ENCODE measurements at places on chromosomes 11 and 22.
A peak's percentile ranks its signal among the peaks of the same experiment; 100 is the strongest.

- DNase-seq = peak; percentile 97
These were observed 522 bp upstream of the UCP2 start for GRCh38 chr11:73982990-73983740.

DNA sequence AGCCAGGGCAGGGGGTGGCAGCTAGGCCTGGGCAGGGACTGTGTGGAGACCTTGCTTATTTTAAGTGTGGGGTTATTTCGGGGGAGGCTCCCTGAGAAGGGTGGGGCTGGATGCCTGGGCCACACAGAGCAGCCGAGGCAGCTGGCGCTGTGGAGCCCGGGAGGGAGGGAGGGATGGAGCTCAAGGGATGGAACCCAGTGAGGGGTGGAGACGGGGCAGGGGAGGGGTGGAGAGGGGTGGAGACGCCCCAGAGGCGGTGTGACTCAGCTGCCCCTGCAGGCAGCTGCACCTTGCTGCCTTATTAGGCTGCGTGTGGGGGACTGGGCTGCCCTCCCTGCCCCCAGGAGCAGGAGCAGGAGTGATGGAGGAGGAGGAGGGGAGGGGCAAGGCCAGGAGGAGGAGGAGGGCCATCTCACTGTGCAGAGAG, 9.8 kb upstream of the TSSC4 start:
- peak; percentile 15 for DNase-seq

DNA sequence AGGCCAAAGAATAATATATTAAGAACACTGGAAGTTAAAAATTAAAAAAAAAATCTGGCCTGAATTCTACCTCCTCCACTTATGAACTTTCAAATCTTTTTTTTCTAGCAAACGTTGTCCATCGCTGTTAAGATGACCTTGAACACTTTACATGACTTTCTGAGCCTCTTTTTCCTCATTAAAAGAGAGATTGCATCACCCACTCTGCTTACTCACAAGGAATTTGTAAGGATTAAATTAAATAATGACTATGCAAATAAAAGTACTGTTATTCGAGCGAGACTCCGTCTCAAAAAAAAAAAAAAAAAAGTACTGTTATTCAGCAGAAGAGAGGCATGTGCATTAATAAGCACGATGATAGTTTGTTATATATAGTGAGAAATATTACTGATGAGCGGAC, 285.1 kb upstream of the CCDC90B start:
- DNase-seq = no peak

DNA sequence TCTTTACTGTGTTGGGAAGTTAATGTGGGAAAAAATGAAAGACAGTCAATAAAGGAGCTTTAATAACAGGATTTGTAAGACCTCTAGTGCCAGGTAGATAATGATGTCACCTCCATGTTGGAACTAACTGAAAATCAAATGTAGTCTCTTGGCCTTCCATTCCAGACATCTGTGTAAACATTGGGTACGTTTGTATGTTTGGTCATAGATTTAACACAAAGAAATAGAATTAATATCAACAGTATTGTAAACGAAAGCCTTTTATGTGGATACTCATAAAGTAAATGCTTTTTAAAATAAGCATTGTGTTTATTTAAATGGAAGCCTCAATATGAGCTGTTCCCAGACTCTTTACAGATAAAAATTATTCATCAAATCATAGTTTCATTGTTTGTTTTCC, 605.7 kb downstream of the METTL15 start:
- DNase-seq = peak; percentile 53

GRCh38 chr11:102981324-102981910, 25.9 kb upstream of the MMP13 start:
- no peak for DNase-seq

DNA sequence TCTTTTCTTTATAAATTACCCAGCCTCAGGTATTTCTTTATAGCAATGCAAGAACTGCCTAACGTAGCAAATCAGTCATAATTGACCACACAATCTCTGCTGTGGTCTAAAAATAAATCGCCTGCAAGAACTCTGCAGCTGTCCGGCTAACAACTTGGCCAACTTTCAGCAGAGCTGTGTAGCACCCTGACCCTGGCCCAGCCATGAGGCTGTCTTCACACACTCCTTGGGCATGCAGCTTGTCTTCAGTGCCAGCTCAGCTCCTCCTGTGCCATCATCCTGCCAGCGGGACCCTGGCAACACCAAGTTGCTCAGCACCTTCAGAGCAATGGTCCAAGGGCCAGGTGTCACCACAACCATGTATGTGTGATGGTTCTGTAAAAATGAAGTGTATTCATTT, 355.6 kb downstream of the OPCML start:
- DNase-seq = no peak

GRCh38 chr11:99277281-99277680, 256.5 kb downstream of the CNTN5 start:
- peak; percentile 57 for DNase-seq

DNA sequence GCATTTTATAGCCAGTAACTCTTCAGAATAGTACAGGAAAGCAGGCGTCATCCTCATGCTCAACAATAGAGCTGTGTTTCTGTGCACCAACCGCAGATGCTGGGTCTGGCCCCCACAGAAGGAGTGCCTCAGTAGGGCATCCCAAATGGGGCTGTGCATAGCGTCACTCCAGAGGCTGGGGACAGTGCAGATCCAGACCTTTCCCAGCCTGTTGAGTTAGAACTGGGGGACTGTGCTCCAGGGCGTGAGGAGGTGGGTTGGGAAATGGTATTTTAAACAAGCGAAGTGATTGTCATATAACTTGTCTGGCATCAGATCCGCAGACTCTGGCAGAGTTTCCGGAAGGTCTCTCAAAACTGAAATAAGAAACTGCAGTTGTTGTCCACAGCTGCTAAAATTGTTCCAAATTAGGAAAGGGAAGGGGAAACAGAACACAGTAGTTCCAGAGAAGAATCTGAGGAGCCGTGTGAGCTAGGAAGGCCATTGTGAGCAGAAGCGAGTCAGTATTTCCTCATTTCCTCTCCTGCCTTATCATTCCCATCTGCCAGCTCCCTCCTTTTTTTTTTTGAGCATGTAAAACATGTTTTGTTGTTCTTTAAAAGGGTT, 52.2 kb downstream of the JAM3 start:
- DNase-seq = no peak

- no peak for DNase-seq
These were observed 435.1 kb upstream of the CCDC90B start for GRCh38 chr11:83721263-83721662.

DNA sequence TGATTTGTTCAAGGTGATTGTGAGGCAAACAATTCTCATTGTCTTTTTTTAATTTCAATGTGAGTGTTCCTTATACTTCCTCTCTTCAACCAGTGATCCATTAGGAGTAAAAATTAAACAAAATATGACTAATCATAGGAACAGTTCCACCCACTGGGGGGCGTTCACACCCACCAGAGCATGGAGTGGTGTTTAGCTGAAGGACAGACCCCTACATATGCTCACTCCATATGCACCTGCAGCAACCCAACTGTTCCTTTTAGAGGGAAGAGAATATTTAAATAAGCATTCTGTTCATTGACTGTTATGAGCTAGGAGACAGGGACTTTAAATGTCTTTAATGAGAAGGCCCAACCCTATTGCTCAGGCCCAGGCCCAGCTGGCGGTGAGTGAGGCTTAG, 78.7 kb upstream of the DRD2 start:
- DNase-seq = no peak

DNA sequence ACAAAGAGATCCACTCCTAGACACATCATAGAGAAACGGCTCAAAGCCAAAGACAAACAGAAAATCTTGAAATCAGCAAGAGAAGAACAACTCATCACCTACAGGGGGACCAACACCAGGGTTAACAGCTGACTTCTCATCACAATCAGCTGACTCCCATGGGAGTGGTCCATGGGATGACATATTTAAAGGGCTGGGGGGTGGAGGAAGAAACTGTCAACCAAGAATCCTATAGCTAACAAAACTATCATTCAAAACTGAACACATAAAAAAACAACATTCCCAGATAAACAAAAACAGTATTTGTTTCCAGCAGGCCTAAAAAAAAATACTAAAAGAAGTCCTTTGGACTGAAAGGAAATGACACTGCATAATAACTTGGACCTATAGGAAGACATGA, 86.7 kb downstream of the APOL5 start:
- DNase-seq = no peak

DNA sequence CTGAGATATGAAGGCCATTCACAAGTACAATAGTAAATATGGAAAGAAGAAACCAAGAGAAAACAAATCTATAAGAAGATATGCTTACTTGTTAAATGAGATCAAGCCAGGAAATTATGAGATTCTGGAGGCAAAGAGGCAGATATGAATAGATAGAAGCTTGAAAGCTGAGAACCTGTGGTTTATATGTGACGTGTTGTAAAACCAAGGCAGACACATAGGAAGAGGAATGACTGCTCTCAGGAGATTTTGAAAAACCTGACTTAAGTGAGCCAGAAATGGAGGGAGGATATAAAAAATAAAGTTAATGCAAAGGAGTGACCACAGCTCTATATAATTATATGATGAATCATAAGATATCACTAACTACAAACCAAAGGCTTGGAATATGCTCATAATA, 1160.5 kb upstream of the CNTN5 start:
- DNase-seq = no peak

GRCh38 chr22:44793506-44794172, 41.3 kb downstream of the ARHGAP8 start:
- DNase-seq = no peak

- peak; percentile 79 for DNase-seq
These were observed at the start of gene TMEM132A for GRCh38 chr11:60924110-60924905. TMEM132A (plus strand) TSS chr11:60924460; CDS start chr11:60924634, 174 bp downstream.

DNA sequence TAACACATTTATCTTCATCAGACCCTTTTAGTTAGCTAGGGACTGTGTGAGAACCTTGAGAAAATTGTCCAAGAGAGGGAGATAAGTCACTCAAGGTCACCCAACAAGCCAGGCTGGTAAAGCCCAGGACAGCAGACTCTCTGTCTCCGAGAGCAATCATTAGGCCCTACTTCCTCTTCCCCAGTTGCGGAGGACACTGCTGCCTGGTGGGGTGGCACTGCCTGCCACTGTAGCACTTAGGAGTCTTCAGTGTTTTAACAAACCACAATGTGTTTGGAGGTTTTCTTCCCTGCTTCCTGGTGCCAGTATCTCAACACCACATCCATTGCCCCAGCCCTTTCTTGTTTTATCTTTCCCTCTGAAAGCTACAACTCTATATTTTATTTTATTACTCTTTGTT, 132.1 kb upstream of the LDLRAD3 start:
- no peak for DNase-seq

DNA sequence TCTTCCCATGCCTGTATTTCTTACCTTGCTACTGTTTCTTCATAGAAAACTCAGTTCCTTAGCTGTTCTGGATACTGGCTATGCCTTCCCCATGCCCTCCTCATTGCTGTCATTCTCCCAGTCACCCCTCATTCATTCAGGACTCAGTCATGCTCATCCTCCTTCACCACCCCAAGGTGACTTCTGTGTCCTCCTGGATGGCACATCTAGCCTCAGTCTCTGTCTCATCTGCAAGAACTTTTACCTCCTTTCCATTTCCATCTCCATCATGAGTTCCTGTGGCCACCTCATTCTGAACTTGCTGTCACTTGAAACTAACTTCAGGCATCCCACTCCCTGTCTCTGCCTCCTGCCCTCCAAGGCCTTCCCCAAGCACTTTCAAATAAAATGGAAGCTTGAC, 42.3 kb downstream of the PANX1 start:
- no peak for DNase-seq

DNA sequence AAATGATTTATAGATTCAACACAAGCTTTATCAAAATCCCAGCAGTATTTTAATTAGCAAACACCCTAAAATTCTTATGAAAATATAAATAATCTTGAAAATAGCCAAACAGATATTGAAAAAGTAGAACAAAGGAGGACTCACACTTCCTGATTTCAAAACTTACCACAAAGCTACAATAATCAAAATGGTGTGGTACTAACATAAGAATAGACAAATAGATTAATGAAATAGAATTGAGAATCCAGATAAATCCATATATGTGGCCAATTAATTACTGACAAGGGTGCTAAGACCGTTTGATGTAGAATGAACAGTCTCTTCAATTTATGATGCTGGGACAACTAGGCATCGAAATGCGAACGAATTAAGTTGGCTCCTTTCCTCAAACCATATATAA, 49.6 kb upstream of the TEAD1 start:
- DNase-seq = no peak

DNA sequence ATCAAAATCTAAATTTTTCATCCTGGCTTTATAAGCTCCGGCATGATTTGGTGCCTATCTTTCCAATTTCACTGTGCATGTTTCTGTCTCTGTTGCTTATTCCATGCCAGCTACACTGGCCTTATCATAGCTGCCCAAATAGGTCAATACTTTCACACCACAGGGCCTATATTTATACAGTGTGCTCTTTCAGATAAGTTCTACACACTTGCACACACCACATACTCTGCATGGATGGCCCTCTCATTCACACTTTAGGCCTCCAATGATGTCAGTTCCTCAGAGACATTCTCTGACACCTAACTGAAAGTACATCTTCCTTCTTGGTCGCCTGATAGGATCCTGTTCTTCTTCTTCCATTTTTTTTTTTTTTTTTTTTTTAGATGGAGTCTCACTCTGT, 7.0 kb downstream of the ALG8 start:
- DNase-seq = no peak

DNA sequence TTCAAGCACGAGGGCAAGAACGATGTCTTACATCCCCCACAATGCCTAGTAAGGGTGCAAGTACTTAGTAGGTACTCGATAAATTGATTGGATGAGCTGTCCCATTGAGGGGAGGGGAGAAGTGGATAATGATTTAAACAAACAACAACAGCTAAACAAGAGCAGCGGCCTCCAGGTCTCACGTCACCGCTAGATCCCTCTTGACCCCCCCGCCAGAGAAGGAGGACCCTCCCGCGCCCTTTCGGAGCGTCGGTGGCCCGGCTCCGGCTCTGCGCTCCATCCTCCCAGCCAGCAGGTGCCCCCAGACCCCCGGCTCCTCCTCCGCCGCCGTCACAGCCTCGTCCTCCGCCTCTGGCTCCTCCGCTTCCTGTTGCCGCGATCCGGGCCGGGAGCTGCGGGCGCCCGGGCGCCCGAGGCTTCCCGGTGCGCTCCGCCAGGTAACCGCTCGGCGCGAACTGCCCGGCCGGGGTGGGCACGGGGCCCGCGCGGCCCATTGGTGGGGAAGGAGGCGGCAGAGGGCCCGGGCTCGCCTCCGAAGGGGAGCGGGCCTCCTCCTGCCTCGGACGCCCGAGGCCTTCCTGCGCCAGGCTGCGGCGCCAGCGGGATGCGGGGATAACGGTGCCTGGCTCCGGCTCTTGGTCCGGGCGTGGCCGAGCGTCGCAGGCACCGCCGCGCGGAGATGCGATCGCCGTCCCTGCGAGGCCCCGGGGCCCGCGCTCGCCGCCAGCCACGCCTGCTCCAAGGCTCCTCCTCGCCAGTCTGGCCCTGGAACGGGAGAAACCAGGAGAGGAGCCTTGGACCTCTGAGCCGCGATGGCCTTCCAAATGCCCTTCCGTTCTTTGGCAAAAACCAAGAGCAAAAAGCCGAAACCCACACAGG, at the start of gene TLCD5:
TSS of gene TLCD5 (plus strand) at position 368 of the 879 bp plus-strand sequence. CDS start 2,143 bp downstream, outside the sequence.
- DNase-seq = peak; percentile 88

DNA sequence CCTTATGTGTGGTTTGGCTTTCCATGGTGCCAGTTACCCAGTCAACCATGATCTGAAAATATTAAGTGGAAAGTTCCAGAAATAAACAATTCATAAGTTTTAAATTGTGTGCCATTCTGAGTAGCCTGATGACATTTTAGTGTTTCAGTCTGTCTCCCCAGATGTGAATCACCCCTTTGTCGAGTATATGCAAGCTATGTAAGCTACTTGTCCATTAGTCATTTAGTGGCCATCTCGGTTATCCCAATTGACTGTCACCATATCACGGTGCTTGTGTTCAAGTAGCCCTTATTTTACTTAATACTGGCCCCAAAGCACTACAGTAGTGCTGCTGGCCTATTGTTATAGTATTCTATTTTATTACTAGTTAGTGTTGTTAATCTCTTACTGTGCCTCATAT, 44.9 kb downstream of the ATG16L2 start:
- DNase-seq = no peak

Measured in NCI-H2081 (cell line).